ENCODE measurements at places on chromosomes 1 and 21.

DNA sequence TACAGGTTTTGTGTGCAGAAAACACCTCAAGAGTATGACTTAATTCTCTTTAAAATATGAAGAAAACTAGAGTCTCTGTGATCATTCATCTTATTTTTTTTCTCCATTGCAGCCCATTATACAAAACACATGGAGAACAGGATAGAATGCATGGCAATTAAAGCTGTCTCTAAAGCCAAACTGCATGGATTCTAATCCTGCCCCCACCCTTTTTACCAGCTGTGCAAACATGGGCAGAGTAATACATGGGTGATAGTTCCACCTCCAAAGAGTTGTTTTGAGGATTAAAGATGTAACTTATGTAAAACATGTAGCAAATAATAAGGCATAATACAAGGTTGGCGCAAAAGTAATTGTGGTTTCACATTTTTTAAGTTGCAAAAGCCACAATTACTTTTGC lies 114.4 kb downstream of the CLEC20A start:
- DNase-seq, result no peak

GRCh38 chr1:234921266-234922062 lies 207.2 kb downstream of the TOMM20 start:
- no peak for DNase-seq

GRCh38 chr1:117403597-117403996 lies 36.3 kb downstream of the MAN1A2 start:
- DNase-seq, result no peak

GRCh38 chr1:243557866-243558265 lies 292.2 kb downstream of the AKT3 start:
- DNase-seq, result no peak

DNA sequence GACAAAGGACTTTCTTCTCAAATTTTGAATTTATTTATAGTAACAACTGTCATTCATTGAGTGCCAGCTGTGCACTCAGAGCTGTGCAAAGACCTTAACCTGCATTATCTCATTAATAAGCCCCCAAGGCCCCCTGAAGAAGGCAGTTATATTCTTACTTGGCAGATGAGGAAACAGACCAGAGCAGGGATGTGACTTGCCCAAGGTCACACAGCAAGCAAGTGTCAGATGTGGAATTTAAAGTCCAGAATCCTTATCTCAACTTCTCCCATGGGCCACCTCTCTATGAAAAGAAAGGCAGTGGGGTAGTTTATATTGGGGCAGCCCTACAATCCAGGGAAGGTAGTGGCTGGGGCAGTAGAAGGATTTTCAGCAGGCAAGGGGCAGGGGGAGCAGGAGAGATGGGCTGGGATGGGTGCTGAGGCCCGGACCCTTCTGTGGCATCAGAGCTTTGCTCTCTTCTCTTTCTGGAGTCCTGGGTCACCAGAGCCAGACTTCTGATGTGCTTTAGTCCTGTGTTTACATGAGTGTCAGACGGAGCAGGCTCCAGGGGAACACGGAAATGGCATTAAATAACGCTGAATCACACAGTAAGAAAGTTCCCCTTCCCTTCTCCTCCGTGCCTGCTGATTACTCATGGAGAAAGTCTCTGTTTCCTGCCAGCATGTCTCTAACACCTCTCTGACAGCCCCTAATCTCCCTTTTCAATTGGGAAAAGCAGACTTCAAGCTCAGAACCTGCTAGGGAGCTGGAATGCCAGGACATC lies 39.5 kb downstream of the EPHB2 start:
- no peak for DNase-seq

DNA sequence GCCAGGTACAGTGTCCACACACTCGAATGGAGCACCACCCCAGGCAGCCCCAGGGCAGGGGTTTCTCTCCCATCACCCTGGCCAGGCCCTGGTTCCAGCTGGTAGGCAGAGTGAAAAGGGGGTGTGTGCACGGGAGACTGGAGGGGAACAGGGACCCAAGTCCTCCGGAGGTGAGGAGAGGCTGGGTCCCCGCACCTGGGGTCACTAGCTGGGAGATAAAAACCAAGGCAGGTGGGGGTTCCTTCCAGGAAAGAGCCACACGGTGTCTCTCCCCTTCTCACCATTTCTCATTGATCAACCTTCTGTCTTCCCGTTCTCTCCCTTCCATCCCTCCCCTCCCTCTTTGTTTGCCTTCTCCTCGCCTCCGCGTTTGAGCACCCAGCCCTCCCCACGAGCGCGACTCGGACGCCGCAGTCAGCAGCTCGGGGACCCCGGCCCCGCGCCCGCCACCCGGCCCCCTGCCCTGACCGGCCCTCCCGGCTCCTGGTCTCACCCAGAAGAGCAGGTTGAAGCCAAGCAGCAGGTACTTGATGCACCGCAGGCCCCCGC lies 358 bp downstream of the TSPAN2 start:
- DNase-seq, result no peak

- no peak for DNase-seq
Observed at GRCh38 chr1:27001570-27002360, 8.3 kb downstream of the TRNP1 start.

GRCh38 chr1:185864889-185865517 lies 130.8 kb downstream of the HMCN1 start:
- DNase-seq, result no peak

Data from stimulated activated CD8-positive, alpha-beta memory T cell treated with anti-CD3 and anti-CD28 coated beads, Interleukin-4, amount 100 ng/mL, for 4 hours (primary cell).